Motor neuron (in vitro differentiated cells): ENCODE measurements at places on chromosomes 1 and 21.

DNA sequence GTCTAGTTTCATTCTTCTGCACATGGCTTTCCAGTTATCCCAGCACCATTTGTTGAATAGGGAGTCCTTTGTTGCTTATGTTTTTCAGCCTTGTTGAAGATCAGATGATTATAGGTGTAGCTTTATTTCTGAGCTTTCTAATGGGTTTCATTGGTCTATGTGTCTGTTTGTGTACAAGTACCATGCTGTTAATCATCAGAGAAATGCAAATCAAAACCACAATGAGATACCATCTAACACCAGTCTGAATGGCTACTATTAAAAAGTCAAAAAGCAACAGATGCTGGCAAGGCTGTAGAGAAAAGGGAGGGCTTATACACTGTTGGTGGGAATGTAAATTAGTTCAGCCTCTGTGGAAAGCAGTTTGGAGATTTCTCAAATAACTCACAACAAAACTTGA is 321.5 kb upstream of the PTBP2 start:
- ATAC-seq, result no peak

DNA sequence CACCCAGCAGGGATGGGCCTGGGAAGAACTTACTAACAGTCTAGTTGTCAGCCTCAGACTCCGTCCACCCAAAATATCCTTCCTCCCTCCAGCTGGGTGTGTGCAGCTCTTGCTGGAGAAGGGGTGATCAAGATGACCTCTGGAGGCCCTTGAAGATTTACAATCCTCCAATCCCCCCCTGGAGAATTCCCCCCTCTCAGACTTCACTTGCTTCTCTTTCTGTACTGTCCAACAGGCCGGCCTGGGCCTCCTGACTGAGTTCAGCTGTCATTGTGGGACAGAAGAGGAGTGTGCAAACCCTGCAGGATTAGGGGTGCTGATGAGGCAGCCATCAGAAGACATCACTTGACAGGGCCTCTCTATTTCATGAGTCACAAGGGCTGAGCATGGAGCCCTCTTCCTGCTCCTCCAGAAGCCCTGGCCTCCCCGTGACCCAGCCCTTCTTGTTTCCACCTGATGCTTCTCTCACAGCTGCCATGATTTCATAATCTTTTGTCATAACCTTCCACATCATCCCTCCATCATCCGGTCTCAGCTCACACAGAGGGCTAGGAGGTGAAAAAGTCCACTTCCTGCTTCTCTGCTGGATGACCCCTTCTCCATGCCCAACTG is 17.5 kb upstream of the IGFN1 start:
- no peak for ATAC-seq

- peak; percentile 71 for ATAC-seq
These were observed 11.4 kb upstream of the BCAR3 start for GRCh38 chr1:93692983-93693591.

GRCh38 chr1:230710543-230710904 is 3.4 kb downstream of the AGT start:
- ATAC-seq, result no peak

DNA sequence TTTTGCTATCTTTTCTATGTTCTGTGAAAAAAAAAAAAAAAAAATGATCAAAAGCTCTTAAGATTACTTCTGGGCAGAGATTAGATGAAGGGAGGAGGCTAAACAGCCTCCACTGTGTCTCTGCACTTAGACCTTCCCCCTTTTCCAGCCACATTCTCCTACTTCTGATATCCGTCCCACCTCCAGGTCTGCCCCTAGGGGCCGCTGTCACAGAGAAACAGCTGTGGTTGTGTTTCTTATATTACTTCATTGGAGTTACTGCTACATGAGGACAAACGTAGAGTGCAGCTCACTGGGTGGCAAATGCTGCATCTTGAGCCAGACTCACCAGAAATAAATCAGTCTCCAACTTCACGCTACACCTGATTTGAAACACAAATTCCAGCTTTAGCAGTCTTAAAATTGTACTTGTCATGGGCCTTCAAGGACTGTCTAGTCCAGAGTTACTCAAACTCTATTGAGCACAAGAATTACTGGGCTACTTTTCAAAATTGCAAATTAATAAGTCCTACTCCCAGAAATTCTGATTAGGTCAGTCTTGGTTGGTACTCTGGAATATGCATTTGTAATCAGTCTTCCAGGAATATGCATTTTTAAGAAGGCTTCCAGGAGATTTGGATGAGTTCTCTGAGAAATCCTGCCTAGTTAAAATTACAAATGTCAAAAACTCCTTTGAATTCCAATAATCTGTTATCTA is 125.2 kb upstream of the PTBP2 start:
- no peak for ATAC-seq

DNA sequence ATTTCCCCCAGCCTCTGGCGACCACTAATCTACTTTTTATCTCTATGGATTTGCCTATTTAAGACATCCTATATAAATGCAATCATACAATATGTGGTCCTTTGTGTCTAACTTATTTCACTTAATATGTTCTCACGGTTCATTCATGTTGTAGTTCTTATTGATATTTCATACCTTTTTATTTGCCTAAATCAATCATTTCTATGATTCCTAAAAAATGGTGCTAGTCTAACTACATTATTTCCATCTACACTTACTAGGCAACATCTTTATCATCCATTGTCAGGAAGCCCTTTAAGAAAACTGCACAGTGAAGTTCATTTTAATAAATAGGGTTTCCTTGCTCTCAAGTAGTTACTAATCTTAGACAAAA is 380 bp upstream of the FBXO28 start:
- no peak for ATAC-seq

GRCh38 chr21:34722684-34723300 is 54.0 kb downstream of the CLIC6 start:
- no peak for ATAC-seq

GRCh38 chr1:6163973-6164617 is 16.0 kb downstream of the CHD5 start:
- ATAC-seq, result peak; percentile 69

GRCh38 chr1:14320518-14320917 is 278.0 kb upstream of the KAZN start:
- ATAC-seq, result no peak

DNA sequence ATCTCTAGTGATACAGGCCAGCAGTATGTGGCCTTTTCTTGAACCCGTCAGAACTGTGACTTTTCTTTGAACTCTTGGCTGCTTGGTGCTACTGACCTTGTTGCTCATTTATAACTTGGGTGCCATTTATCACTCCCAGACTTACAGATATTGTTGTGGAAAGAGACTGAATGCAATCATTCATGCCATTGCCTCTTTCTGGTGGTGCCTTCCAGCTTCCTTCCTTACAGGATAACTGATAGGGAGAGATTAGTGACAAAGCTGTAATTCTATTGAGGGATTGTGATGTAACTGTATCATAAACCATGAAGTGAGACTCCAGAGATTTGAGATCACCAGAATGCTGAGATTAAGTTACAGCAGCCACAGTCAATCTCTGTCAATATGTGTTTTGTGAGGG is 256.5 kb downstream of the USP25 start:
- no peak for ATAC-seq

DNA sequence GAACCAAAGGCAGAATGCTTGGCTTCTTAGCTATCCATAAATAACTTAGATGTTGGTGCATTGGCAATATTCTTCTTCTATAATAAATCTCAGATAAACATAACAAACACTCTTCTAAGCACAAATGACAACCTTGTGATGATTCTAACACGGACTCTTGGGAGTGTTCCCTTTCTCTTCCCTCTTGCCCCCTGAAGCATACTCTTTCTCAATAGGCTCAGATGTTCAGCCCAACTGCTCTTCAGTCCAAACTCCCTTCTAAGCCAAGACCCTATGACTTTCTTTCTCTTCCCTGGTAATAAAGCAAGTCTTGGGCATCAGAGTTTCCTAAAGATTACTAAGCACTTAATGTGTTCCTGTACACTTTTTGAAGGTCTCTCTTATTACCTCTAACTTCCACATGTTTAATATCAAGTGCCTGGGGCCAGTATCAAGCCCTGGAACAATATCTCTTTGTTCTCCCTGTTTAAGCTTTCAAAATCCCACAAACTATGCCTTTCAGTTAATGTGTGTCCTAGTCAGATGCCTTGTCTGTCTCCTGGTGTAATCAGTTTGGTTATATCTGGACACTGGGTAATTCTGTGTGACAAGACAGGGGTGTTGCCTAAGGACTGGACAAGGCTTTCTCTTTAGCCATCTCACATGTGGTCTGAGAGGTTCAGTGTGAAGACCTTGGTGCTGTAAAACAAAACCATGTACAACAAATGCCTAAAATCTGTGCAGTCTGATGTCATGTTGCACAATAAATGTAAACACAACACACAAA is 92.9 kb upstream of the IVNS1ABP start:
- ATAC-seq, result no peak

DNA sequence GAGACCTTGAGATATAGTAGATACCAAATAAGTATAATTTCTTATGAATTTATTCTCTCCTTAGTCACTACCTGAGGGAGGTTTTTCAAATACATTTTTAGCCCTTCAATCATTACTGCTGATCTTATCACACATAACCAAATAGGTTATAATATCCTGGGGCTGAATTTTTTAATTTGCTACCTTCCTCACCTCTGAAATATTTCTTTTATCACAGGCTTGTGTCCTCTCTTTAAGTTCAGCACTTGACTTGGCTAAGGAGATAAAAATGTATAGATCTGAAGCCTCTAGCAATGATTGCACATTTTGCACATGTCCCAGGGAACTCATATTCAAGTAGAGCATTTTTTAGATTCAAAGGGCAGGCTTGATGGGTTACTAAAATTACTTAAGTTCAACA is 23.1 kb downstream of the CFH start:
- ATAC-seq, result no peak

DNA sequence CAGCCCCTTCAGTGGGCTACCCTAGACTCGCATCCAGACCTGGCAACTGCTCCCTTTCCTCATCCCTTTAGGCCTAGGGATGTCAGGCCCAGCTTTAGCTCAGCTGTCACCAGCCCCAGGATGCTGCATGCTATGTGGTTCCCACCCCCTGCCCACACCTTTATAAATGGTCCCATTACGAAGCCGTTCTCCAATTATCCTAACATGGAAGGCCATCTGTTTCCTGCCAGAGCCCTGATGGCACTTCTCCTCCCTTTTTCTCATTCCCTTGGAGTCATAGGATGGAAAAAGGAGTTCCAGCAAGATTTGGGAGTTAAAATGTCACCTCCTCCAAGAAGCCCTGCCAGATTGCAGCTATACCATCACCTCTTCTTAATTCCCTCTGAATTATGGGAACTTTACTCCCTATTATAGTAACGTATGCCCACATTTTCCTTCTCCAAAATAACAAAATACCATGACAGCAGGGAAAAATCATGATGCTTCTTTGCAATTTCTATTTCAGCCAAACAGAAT is 205.0 kb upstream of the GRIK3 start:
- no peak for ATAC-seq

DNA sequence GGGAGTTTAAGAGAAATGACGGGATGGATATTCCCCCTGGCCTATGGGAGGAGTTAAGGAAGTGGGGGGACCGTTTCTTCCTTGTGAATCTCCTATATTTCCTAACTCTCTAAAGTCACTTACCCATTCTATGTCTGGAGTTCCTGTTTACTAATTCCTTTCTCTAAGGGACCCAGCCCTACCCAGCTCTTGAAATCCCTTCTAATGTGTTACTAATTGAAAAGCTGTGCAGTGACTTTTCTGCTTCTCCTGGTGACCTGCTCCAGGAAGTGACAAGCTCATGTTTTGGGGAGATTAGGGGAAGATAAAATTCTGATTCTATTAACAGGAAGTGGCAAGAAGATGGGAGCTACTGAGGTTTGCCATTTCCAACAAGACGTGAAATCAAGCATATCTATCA is 4.0 kb upstream of the SAMSN1 start:
- ATAC-seq, result no peak

DNA sequence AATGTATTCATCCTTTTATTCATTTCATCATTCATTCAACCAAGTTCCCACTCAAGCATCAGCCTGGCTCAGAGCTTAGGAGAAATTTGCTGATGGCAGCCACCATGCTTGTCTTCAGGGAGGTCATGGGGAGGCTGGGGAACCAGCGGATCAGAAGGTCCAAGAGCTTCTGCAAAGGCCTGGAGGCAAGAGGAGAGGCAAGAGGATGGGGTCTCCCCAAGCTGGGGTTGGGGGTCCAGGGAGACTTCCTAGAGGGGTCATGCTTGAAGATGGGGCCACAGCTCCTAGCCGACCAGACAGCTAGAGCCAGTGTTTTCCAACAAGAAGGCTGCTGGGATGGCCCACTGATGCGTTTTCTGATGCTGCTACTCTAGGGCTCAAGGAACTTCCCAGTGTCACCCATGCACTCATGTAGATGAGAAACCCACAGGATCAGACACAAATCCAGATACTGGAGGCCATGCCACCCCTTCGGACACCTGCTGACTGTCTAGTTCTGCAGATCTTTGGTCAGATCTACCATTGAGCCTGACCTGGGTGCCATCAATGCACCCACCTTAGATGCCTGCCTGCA is 315.2 kb downstream of the AJAP1 start:
- ATAC-seq, result no peak

- ATAC-seq, result no peak
These were observed 258.8 kb upstream of the NCAM2 start for GRCh38 chr21:20739421-20739820.

- no peak for ATAC-seq
These were observed 68.3 kb downstream of the NENF start for GRCh38 chr1:212500983-212501382.

DNA sequence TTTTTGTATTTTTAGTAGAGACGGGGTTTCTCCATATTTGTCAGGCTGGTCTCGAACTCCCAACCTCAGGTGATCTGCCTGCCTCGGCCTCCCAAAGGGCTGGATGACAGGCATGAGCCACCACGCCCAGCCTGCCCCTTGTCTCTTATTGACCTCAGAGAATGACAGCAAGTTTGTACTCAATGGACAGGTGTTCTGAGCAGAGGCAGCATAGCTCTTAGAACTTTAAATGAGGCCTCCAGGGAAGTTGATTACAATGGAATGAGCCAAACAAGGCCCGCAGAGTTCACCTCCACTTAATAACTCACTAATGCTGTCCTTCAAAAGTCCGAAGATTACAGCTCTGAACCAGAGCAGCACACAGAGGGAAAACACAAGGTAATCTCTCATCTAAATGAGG is 10.9 kb downstream of the TMPRSS2 start:
- no peak for ATAC-seq

DNA sequence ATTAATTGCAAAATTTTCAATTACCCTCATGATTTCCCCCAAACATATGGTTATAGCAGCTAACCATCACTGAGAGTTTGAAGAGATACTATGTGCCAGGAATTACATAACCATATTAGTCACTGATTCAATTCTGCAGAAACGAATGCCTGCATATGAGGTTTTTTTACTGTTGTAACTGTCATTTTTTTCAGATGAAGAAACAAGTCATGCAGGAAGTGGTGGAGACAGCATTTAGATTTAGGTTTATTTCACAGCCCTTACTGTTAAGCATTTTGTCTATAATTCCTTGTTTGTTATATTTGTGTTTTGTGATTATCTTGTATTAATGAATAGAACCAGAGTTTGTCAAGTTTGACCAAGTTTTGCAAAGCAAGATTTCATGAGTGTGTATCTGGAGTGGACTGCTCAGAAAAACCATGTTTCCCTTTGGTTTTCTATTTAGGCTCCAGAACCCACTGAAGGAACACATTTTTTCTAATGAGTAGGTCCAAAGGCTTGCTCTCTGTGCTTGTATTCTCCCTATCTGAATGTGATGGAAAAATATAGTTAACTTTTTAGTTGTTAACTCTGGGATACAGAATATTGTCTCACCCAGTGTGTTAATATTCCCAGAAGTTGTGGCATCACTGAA is 308.5 kb upstream of the ADAMTS5 start:
- ATAC-seq, result no peak
